ENCODE measurements at places on chromosomes 3 and 15. TPM values are rescaled to one million over a fixed set of nuclear protein-coding genes. Genes with fewer than 3 reads are reported as not detected.

GRCh38 chr15:60425461-60425860 is 27.7 kb upstream of the ANXA2 start:
- no peaks in the 10 kb centered on the region for H3K36me3 ChIP-seq
- H3K27me3 ChIP-seq: no peaks in the 10 kb centered on the region
- DNase-seq: no peak
- peaks cover 16% of the 10 kb centered on the region for H3K4me1 ChIP-seq

DNA sequence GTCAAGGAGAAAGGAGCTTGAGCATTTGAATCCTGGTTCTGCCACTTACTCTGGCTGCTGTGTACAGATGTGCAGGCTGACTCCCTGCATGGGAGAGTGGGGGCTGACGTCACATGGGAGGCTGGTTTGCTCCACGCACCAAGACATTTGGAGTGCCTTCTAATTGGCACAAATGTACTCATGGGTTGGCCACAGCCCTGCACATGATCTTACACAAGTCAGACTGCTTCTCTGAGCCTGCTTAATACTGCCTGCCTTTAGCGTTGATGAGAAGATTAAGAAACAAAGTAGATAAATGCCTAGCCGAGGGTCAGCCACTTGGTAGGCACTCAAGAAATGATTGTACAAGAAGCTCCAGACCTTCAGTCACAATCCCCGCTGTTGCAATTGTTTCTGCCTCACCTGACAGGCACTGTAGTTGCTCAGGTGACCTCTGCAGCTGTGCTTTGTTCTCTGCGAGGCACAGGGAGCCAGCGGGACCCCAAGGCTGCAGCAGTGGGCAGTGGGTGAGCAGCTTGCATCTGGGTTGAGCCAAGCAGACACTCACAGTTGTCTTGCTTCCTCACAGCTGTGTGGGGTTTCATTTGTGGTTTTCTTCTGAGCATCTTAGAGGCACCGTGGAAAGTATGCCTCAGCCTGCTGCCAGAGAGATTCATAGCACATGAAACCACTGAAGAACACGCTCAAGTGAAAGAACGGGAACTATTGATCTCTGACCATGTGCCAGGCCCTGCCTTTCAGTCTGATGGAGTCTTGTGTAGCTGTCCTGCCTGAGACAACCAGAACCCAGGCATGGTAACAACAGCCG is 33.1 kb downstream of the GRK7 start:
- H3K4me1 ChIP-seq: peaks cover 7% of the 10 kb centered on the region
- H3K27ac ChIP-seq: peak overlapping the region; percentile 75
- H3K4me3 ChIP-seq: no peak overlapping the region
- no peaks in the 10 kb centered on the region for H3K36me3 ChIP-seq

- DNase-seq: no peak
- H3K27me3 ChIP-seq: no peaks in the 10 kb centered on the region
- no peaks in the 10 kb centered on the region for H3K36me3 ChIP-seq
- H3K27ac ChIP-seq: no peak overlapping the region
- no peaks in the 10 kb centered on the region for H3K4me1 ChIP-seq
- no peak overlapping the region for H3K4me3 ChIP-seq
These were observed 261.2 kb downstream of the SHOX2 start for GRCh38 chr3:157844800-157845565.

Gene C3orf22
- total RNA-seq: not detected

Gene TEX9
- 9.0 TPM for total RNA-seq

Gene KLHL24
- total RNA-seq: 106 TPM

Gene C3orf85
- total RNA-seq: 33.4 TPM

Gene CD276
- total RNA-seq: 106 TPM

- DNase-seq: no peak
- peaks cover 24% of the 10 kb centered on the region for H3K4me1 ChIP-seq
- H3K27me3 ChIP-seq: no peaks in the 10 kb centered on the region
- H3K36me3 ChIP-seq: no peaks in the 10 kb centered on the region
- H3K27ac ChIP-seq: no peak overlapping the region
- H3K4me3 ChIP-seq: no peak overlapping the region
These were observed 2.6 kb downstream of the ARID3B start for GRCh38 chr15:74543583-74543982.

Gene ASB14
- not detected for total RNA-seq

Gene WDR93
- total RNA-seq: 0.13 TPM

Gene LRTM1
- not detected for total RNA-seq

- DNase-seq: peak; percentile 71
- H3K36me3 ChIP-seq: no peaks in the 10 kb centered on the region
- H3K27ac ChIP-seq: peak overlapping the region; percentile 96
- H3K4me3 ChIP-seq: no peak overlapping the region
- no peaks in the 10 kb centered on the region for H3K27me3 ChIP-seq
These were observed 17.4 kb downstream of the H1-8 start for GRCh38 chr3:129560269-129560787.

- DNase-seq: no peak
- H3K36me3 ChIP-seq: no peaks in the 10 kb centered on the region
- H3K4me1 ChIP-seq: no peaks in the 10 kb centered on the region
- H3K4me3 ChIP-seq: no peak overlapping the region
- H3K27me3 ChIP-seq: no peaks in the 10 kb centered on the region
- no peak overlapping the region for H3K27ac ChIP-seq
These were observed 20.7 kb upstream of the SPESP1 start for GRCh38 chr15:68909601-68910100.

- no peaks in the 10 kb centered on the region for H3K4me1 ChIP-seq
- no peak overlapping the region for H3K4me3 ChIP-seq
- H3K27me3 ChIP-seq: no peaks in the 10 kb centered on the region
- no peaks in the 10 kb centered on the region for H3K36me3 ChIP-seq
- no peak for DNase-seq
These were observed 719.6 kb downstream of the SQOR start for GRCh38 chr15:46354443-46354842.

All from hepatocyte (in vitro differentiated cells).